ENCODE measurements at places on chromosomes 11 and 22.

- DNase-seq = no peak
These were observed 184.5 kb upstream of the PITPNB start for GRCh38 chr22:28103596-28103995.

GRCh38 chr11:75270896-75271418, 30.4 kb downstream of the TPBGL start:
- no peak for DNase-seq

DNA sequence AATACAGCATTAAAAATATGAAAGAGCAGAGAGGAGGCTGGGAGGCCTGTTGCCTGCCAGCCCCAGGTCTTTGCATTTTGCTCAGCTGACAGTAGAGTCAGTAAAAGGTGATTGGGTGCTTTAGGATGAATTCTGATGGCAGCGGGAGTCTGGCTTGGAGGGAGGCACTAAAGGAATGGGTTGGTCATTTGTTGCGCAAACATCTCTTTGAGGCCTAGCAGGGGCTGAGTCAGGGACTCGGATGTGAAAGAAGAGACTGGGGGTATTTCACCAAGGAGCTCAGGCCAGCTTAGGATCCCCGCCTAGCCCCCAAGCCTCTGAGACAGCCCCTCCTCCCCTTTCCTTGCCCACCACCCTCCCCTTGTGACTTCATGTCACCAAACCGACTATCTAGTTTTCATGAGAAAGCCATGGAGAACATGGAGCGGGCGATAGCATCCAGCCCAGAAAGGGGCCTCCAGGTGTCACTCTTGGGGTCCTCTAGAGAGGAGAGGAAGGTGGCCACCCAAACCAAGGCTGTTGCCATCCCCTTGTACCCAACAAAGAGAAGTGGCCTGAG, 9.7 kb downstream of the DGKZ start:
- DNase-seq = no peak

DNA sequence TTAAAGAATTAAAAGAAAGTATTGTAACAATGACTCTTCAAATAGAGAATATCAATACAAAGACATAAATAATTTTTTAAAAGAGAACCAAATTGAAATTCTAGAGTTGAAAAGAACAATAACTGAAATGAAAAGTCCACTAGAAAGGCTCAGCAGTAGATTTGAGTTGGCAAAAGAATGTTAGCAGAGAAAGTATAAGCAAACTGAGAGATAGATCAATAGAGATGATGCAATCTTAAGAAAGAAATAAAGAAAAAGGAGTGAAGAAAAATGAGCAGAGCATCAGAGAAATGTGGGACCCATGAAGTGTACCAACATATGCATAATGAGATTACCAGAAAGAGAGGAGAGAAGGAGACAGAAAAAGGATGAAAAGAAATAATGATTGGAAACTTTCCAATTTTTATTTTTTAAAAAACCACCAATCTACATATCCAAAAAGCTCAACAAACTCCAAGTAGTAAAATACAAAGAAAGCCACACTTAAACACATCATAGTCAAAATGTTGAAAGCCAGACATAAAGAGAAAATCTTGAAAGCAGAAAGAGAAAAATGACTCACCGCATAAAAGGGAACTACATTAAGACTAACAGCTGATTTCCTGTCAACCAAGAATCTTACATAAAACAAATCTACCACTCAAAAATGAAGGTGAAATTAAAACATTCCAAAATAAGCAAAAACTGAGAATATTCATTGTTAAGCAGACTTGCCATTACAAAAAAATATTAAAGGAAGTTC, 20.9 kb downstream of the NCF4 start:
- DNase-seq = no peak

DNA sequence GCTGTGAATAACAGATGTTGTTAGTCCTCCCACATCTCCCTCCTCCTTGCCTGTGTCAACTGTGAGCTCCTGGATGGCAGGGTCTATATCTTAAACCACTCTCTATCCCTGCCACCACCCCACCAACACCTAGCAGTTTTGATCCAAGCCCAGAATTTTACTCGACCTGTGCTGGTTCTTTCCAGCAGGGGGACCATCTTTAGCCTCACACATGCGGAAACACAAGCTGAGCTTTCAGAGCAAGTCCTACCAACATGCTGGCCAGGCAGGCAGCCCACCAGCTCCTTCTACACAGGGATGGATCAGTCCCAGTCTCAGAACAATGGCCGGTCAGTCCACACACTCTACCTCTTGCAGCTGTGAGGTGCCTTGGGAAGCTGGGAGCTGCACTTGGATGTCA, 231.5 kb downstream of the NXPE2 start:
- DNase-seq = no peak

DNA sequence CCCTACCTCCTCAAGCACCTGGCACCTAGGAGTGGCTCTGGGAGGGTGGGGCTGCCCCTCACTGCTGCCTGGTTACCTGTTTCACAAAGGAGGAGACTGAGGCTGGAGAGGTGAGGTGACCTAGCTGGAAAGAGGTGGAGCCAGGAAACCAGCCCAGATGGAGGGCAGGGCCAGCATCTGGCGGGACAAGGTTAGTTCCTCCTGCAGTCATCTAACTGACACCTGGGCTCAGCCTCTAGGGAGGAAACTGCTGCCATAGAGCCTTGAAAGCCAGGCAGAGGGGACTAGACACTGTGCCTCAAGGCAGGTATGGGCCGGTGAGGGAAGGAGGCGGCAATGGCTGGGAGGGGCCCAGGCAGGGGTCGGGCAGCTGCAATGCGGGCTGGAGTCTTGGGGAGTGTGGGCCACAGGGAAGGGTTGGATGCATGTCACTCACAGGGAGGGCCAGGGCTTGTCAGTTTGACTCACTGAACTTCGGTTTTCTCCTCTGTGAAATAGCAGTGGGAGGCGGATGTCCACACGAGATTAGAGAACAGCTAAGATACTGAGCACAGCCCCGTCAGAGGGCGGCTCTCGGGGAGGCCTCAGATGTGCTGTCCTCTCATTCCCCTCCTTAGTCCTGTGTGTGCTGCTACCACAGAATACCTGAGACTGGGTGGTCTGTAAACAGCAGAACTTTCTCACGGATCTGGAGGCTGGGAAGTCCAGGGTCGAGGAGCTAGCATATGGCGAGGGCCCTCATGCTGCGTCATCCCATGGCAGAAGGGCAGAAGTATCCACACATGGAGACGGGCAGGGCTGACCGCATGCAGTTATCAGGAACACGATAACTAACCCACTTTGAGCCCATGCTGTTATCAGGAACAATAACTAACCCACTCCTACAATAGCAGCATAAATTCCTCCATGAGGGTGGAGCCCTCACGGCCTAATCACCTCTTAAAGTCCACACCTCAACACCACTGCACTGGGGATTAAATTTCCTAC, 16.1 kb downstream of the MGAT3 start:
- DNase-seq = no peak

DNA sequence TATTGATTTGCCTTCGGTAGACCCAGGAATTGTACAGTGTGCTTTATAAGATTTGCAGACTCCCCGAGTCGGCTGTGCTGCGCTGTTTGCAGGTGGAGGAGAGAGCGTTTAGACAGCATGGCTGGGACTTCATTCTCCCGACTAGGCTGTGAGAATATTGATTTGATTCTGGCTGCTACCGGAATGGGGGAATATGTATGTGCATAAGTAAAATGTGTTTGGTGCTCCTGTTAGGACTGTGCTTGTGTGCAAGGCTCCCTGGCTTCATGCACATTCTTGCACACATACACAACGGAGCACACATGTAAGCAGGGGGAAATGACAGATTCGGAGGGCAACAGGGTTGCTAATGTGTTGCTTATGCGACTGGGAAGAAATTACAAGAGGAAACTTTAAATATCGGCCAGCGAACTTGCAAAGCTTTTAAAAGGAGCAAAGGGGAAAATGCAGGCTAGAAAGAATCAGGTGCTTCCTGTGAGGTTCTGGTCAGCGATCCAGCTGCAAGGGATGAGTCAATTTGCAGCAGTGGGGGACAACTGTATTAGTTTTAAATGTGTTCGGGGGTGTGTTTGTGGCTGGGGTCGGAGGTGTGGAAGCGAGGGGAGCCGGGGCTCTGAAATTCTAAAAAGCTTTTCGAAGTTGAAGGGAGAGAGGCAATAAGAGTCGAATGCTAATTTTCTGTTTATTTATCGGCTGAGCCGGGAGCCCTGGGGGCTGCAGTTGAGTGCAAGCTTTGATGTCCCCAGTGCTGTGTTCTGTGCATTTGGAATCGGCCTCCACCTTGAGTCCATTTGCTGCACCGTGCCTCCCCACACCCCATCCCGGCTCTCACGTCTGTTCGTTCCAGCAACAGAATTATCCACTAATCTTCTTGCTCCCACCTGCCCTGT, 731 bp downstream of the NTM start:
- DNase-seq = no peak

DNA sequence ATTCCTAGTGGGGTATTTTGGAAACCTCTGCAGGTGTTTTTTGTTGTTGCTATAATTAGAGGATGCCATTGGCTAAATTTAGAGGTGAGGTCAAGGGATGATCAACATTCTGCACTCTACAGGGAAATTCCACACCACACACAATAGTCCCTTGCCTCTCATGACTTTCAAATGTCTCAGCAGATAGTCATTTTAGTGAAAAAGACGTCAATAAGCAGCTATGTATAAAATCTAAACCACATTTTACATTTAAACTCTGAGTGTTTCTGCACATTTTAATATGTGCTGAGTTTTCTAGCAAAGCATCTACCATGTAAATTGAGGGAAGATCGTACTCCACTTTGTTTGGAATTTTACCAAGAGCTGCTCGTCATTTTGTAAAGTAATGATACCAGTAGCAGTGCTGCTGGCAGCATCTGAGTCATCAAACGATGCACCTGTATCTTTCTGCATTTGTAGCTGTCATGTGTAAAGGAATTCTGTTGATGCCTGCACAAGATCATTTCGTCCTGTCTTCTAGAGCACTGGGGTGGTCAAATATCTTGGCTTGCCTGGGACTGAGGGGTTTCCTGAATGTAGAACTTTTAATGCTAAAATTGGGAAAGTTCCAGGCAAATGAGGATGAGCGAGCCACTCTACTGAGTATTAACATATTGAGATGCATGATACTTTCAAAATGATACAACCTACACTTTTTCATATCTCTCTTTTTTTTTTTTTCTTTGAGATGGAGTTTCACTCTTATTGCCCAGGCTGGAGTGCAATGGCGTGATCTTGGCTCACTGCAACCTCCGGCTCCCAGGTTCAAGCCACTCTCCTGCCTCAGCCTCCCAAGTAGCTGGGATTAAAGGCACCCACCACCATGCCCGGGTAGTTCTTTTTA, 414.5 kb upstream of the SYN3 start:
- no peak for DNase-seq

DNA sequence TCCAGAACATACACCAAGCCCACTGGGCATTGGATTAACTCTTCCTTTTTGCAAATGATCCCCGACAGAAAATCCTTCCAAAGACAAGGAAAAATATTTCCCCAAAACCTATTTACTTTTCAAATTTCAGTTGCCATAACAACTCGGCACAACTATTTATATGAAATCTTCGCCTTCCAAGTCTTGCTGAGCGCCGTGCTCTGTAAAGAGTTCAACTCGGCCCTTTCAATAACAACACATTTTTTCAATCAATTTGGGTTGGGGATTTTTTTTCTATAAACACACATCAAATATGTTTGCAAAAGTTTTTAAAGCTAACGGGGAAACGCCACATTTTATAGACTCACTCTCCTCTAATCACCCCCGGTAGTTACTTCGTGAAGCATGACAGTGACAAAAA, 333.8 kb downstream of the MN1 start:
- DNase-seq = no peak

DNA sequence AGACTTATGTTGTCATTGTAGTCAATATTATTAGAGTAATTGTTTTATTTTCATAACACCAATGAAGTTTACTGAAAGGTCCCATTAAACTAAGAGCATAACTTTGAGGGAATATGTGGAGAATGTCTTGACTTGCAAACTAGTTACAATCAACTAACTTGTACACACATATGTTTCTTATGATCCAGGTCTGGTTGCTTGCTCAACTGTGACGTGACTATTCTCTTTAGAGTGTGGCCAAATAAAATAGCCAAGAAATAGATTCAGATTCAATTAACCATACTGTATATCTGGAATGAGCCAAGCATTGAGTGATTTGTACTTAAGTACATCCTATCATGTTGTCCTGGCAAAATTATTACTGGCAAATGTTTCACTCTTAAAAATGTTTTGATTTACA, 101.7 kb downstream of the METTL15 start:
- DNase-seq = no peak

DNA sequence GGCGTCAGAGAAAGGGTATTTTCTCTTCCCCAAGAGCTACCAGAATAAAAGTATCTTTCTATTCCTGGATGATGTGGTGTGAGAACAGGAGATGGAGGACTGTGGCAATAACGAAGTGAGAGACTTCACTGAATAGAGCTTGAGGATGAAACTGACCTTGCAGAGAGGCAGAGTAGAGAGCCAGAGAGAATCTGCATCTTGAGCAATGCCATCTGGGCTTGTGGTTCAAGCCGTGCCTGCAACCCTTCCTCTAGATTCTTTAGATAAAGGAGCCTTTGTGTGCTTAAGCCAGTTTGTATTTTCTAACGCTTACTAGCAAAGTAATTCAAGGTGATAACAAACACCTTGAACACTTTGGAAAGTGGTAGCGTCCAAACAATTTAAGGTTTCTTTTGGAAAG, 2.2 kb downstream of the ME3 start:
- DNase-seq = no peak

GRCh38 chr11:45459491-45459890, 173.3 kb upstream of the SYT13 start:
- no peak for DNase-seq

DNA sequence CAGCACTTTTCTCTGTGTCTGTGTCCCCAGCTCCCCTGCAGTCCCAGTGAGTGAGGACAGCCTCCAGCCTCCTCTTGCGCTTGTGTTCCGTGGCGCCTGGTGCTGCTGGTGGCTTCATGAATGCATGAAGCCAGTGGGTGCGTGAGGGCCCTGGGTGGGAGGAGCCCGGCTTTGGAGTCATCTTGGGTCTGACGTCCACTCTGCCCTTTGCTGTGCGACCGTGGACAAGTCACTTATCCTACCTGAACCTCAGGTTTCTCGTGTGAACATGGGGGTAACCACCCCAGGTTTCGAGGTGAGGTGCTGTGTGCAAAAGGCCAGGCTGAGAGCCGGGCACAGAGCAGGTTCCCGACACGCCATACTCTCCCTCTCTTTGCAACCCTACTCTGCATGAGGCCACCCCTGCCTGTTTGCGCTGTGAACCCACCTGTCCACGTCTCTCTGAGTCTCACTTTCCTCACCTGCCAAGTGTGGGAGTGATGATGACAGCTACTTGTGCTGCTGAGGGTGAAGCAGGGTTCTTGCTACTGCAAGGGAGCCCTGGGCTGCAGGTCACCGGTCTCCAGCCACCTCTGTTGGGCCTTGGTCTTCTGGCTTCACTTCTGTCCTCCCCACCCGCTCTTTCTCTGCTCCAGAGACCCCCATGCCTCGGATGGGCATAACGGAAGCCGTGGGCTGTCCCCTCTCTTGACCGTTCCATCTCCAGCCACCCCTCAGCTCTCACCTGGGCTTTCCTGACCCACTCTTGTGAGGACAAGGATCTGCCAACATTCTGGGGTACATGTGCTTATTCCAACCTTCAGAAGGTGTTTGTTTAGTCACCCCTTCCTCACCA, 537.6 kb downstream of the TBC1D22A start:
- peak; percentile 38 for DNase-seq

DNA sequence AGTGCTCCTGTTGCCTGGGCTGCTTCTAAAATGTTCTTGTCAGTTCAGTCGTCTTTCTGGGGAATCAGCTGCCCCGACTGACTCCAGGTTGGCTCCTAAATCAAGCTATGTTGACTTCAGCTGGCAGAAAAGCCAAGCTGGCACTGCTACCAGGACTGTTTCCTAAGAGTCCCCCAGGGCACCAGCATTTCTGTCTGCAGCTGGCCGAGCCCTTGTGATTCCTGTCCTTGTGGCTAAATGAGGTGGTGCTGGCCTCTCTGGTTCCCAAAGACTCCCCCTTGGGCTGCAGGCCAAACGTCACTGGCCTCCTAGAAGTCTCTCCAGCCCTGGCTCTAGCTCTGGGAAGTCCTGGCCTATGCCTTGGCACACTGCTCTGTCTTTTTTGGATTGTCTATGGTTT, 31.1 kb downstream of the GRAMD1B start:
- DNase-seq = no peak

All from activated CD8-positive, alpha-beta memory T cell treated with anti-CD3 and anti-CD28 coated beads for 24 hours (primary cell).